Activated T-helper 1 cell treated with anti-CD3 and anti-CD28 coated beads, Interleukin-12 subunit alpha, Interleukin-12 subunit beta, Interleukin-2, Interleukin-4 antibody, amounts not matched to agents 30 ng/mL and 10 ng/mL and 1 ng/mL, durations not matched to agents 14 hours and 24 hours and 36 hours (primary cell): ENCODE measurements at places on chromosomes 2 and 18. TPM values are rescaled to one million over a fixed set of nuclear protein-coding genes. Genes with fewer than 3 reads are reported as not detected.

DNA sequence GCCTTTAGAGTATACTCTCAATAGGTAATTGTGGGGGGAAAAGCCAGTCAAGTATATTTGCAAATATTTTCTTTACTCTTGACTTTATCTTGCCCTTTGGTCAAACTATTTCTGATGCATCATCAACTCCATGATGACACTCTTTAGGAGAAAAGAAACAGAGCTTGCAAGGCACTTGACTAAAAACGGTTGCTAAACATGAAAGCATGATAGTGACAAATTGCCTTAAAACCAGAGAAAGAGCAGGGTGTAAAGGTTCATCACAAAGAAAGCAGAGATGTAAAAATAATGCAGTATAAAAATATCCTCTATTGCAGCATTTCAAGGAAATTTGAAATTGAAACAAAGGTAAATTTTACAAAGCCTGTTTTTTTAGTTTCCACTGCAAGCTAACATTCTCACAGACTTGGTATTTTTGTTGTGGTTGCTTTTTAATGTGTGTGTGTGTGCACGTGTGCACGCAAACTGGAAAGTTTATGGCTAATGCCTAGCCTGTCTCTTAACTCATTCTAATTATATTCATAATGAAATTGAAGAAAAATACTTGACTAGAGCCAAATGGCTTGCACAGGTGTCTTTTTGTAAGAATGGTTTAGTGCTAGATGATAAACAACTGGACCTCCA is 503.6 kb downstream of the ARHGAP15 start:
- no peak overlapping the region for H3K4me3 ChIP-seq
- peaks cover 61% of the 10 kb centered on the region for H3K36me3 ChIP-seq
- DNase-seq: no peak
- peak overlapping the region; percentile 18 for H3K27ac ChIP-seq

DNA sequence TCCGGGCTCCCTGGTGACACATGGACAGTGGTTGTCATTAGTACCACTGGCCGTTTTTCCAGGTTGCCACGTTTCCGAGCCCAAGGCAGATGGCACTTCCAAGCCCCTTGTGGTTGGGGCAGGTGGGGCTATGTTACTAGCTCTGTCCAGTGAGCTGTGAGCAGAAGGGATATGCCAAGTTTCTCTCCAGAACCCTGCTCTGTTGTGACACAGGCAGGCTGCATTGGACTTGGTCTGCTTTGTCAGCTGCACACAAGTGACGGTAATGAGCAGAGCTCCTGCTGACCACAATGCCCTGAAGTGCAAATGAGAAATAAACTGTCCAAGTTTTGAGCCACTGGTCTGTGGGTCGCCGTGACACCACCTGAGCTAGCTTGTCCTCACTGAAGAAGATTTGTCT is 118.8 kb downstream of the GYPC start:
- peaks cover 6% of the 10 kb centered on the region for H3K4me1 ChIP-seq
- no peaks in the 10 kb centered on the region for H3K36me3 ChIP-seq
- H3K4me3 ChIP-seq: no peak overlapping the region
- no peak for DNase-seq

DNA sequence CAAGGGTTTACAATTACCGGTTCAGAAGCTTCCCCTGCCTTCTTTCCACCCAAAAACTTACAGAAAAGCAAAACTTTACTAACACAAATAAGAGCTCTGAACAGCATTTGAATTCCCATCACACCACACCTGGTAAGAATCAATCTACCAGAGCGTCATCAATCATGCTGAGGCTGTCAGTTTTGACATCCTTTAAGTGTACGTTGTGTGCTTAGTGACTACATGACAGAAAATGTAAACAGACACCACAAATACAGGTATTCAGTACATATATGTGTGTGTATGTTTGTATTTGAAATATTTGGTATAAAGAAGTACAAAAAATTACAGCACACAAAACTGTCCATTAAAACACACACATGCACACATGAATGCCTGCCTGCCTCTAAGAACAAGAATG is 523.5 kb downstream of the TMEM182 start:
- H3K27me3 ChIP-seq: no peaks in the 10 kb centered on the region
- H3K27ac ChIP-seq: no peak overlapping the region
- H3K36me3 ChIP-seq: no peaks in the 10 kb centered on the region
- no peak for DNase-seq
- H3K4me1 ChIP-seq: no peaks in the 10 kb centered on the region
- no peak overlapping the region for H3K4me3 ChIP-seq

The CAPG gene
- total RNA-seq: 35.5 and 38.2 TPM in 2 replicates

- peaks cover 14% of the 10 kb centered on the region for H3K27me3 ChIP-seq
- H3K4me1 ChIP-seq: peaks cover 4% of the 10 kb centered on the region
- H3K27ac ChIP-seq: no peak overlapping the region
Measured at GRCh38 chr2:190177249-190178040, 114.9 kb upstream of the MSTN start.

The LBX2 gene
- total RNA-seq: 0.54 and 1.1 TPM in 2 replicates

DNA sequence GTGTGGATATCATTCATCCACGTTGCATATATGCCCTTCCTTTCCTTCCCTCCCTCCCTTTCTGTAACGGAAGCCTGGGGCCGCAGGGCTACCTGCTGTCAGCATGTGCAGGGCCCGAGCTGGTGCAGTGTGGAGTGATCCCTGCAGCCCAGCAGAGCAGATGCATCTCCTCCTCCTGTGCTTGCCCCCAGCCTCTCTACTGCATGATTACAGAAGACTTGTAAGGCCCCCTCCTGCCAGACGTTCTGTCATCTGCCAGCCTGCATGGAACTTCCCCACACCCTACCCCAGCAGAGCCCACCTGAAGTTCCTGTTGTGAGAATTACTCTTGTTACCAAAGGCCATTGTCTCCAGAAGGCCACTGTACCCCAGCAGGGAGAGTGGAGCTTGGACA is 67.5 kb upstream of the FOSL2 start:
- peaks cover 15% of the 10 kb centered on the region for H3K36me3 ChIP-seq
- H3K27me3 ChIP-seq: no peaks in the 10 kb centered on the region
- H3K27ac ChIP-seq: no peak overlapping the region
- H3K4me1 ChIP-seq: peaks cover 27% of the 10 kb centered on the region
- no peak overlapping the region for H3K4me3 ChIP-seq

- H3K4me3 ChIP-seq: no peak overlapping the region
- H3K27ac ChIP-seq: no peak overlapping the region
- H3K27me3 ChIP-seq: no peaks in the 10 kb centered on the region
- peaks cover under 1% of the 10 kb centered on the region for H3K36me3 ChIP-seq
Measured at GRCh38 chr2:28185891-28186290, 206.8 kb upstream of the FOSL2 start.

DNA sequence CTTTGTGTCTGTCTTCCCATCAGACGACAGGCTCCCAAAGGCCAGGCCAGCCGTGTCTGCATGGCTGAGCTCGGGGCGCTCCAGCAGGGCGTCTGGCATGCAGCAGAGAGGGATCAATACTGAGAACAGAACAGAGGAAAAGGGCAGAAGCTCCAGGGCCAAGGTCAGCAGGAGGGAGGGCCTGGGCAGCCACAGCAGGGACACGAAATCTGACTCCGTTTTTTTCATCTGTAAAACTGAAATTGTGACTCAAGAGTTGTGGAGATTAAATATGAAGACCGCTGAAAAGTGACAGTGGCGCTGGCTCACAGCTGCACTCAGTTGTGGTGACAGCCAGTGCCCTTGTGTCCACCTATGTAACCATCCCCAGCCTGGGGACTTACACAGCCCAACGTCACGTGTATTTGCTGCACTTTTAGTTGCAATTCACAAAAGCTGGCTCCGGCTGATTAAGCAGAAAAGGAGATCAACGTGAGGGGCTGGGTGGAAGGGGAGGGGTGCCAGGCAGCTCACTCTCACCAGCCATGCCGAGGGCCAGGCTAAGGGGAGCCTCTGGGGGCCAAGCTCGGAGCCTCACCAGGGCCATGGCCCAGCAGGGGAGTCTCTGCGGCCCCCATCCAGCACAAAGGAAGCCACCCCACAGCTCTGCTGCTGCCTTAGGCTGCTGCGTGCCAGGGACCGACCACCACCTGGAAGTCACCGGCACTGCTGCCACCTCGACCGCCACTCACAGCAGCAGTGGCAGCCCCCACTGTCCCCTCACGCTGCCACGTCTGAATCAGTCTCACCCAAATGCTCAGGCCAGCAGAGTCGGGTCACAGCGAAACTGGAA is 74.7 kb downstream of the EIPR1 start:
- H3K27ac ChIP-seq: no peak overlapping the region
- H3K4me1 ChIP-seq: peaks cover 14% of the 10 kb centered on the region
- no peak for DNase-seq
- H3K36me3 ChIP-seq: peaks cover 5% of the 10 kb centered on the region
- no peak overlapping the region for H3K4me3 ChIP-seq
- no peaks in the 10 kb centered on the region for H3K27me3 ChIP-seq

DNA sequence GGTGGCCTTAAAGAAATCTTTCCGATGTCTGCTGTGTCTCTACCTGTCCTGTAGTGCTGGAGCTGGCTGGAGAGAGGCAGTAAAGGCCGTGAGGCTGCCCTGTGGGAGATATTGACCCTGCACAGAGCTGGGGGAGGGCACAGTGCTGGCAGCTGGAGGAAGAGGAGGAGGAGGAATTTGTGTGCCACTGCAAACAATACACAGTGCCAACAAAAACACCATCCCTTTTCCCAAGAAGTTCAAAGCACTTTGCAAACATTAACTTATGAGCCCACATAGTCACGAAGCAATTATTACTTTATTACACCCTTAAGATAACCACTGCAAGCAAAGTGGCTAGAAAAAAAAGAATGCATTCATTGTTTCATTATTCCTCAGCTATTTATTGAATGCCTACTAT is 45.0 kb upstream of the CYTIP start:
- peak overlapping the region; percentile 83 for H3K27ac ChIP-seq
- peak overlapping the region; percentile 74 for H3K4me3 ChIP-seq
- no peak for DNase-seq
- peaks cover 3% of the 10 kb centered on the region for H3K36me3 ChIP-seq
- peaks cover 95% of the 10 kb centered on the region for H3K4me1 ChIP-seq

DNA sequence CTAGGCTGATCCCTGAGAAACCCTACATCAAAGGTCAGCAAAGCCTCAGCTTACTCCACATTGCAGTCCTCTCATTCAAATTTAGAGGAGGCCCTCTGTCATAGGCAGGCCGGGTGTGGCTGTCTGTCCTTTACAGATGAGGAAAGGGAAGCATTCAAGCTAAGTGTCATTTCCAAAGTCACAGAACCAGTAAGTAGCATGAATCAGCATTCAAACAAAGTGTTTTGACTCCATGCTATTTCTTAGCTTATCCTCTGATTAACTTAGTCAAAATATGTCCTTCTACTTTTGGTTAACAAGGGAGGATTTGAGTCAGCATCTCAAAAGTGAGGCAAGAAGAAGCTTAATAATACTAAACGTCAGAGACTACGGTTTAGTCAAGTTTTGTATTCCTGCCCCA is 409.0 kb upstream of the POU3F3 start:
- H3K4me1 ChIP-seq: peaks cover 6% of the 10 kb centered on the region
- no peaks in the 10 kb centered on the region for H3K36me3 ChIP-seq
- no peak overlapping the region for H3K4me3 ChIP-seq
- no peak for DNase-seq

The NTSR2 gene
- not detected in 2 replicates for total RNA-seq

The DAW1 gene
- total RNA-seq: not detected in 2 replicates

- no peaks in the 10 kb centered on the region for H3K36me3 ChIP-seq
- H3K4me1 ChIP-seq: no peaks in the 10 kb centered on the region
- H3K27me3 ChIP-seq: no peaks in the 10 kb centered on the region
- H3K4me3 ChIP-seq: no peak overlapping the region
Measured at GRCh38 chr2:132593171-132593570, 76.8 kb downstream of the LYPD1 start.

GRCh38 chr2:178271094-178271493 is 76.8 kb downstream of the OSBPL6 start:
- no peak overlapping the region for H3K4me3 ChIP-seq
- no peak for DNase-seq
- no peak overlapping the region for H3K27ac ChIP-seq
- H3K36me3 ChIP-seq: no peaks in the 10 kb centered on the region

The KCNG2 gene
- total RNA-seq: not detected in 2 replicates

GRCh38 chr18:42549596-42549995 is 565.9 kb downstream of the RIT2 start:
- no peak for DNase-seq
- H3K36me3 ChIP-seq: no peaks in the 10 kb centered on the region

The POTEI gene
- total RNA-seq: not detected in 2 replicates

DNA sequence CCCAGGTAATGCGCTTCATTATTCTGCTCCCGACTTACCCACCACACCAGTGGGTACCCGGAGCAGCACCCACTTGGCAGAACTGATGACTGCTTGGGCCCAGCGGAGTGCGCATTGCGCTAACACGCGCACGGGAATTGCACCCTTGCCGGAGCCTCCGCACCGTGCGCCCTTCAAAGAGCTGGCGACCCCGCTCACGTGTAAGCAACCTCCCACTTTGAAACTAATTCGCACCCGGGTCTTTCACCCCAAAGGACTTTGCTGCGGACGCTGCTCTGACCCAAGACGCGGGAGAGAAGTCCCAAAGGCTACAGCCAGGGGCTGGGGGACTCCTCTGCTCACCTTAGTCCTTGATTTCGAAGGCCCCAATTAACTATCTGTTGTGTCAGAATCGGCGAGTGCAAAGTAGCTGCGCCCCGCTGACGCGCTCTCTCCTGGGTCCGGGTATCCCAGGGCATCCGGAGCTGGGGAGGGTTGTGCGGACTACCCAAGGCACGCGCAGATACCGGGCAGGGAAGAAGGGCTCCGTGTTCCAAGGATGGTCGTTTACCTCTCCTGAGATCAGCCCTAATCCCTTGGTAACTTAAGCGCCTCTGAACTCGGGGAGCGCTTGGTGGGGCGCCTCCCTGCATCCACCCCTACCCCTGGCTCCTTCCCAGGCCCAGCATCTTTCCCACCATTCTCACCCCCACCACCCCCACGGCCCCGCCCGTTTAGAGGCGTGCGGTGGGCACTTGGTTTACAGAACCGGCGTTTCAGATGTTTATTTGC is 13.1 kb upstream of the SATB2 start:
- no peak overlapping the region for H3K4me3 ChIP-seq
- no peak overlapping the region for H3K27ac ChIP-seq
- no peak for DNase-seq
- peaks cover 84% of the 10 kb centered on the region for H3K27me3 ChIP-seq

- H3K4me1 ChIP-seq: no peaks in the 10 kb centered on the region
- H3K27me3 ChIP-seq: no peaks in the 10 kb centered on the region
- no peak overlapping the region for H3K4me3 ChIP-seq
- no peak for DNase-seq
- no peak overlapping the region for H3K27ac ChIP-seq
- no peaks in the 10 kb centered on the region for H3K36me3 ChIP-seq
Measured at GRCh38 chr18:25876330-25876948, 214.0 kb downstream of the SS18 start.

DNA sequence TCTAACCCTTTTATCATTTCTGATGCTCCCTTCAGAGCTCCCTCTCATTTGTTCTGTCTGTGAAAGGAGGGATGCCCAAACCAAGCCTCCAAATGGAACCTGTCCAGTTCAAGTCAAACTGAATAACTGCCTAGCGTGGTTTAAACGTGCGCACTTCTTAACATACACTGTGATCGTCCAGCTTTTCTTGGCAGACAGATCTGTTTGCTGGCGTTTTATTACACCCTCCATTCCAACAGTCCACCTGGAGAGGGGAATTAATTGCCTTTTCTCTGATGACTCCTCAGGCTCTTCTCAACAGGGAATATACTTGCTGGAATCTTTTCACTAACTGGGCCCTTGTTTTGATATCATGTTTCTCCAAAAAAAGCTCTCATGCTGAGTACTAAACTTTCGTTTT is 379.2 kb upstream of the POU3F3 start:
- H3K36me3 ChIP-seq: no peaks in the 10 kb centered on the region
- no peaks in the 10 kb centered on the region for H3K4me1 ChIP-seq
- H3K4me3 ChIP-seq: no peak overlapping the region
- H3K27ac ChIP-seq: no peak overlapping the region
- H3K27me3 ChIP-seq: no peaks in the 10 kb centered on the region
